ENCODE measurements at places on chromosomes 1 and 21. TPM values are rescaled to one million over a fixed set of nuclear protein-coding genes. Genes with fewer than 3 reads are reported as not detected.

The UBL4B gene
- not detected for total RNA-seq

The CDC7 gene
- 5.0 TPM for total RNA-seq

The LENEP gene
- not detected for total RNA-seq

The WNT3A gene
- total RNA-seq = not detected

The FMO4 gene
- 0.67 TPM for total RNA-seq

The ACTL8 gene
- total RNA-seq = 1.8 TPM

The RNF223 gene
- total RNA-seq = 0.26 TPM

The RABGAP1L gene
- total RNA-seq = 6.0 TPM

The RHD gene
- not detected for total RNA-seq

The CELA2A gene
- not detected for total RNA-seq

The ANXA9 gene
- 0.95 TPM for total RNA-seq

The LCE1A gene
- total RNA-seq = not detected

The RBM34 gene
- total RNA-seq = 66.3 TPM

The AVPR1B gene
- not detected for total RNA-seq

The HNRNPCL4 gene
- not detected for total RNA-seq

The RIPK4 gene
- total RNA-seq = 21.2 TPM

The S100A7A gene
- total RNA-seq = not detected

The DCDC2B gene
- not detected for total RNA-seq

The MMEL1 gene
- not detected for total RNA-seq

The LIN9 gene
- total RNA-seq = 7.2 TPM

The SMPDL3B gene
- total RNA-seq = 1.3 TPM

The VANGL2 gene
- total RNA-seq = 0.55 TPM

The TFF2 gene
- not detected for total RNA-seq

The LCE1C gene
- not detected for total RNA-seq

The TMEM200B gene
- 0.08 TPM for total RNA-seq

The HSD3B1 gene
- total RNA-seq = not detected

The NBPF10 gene
- 1.1 TPM for total RNA-seq

The RGL1 gene
- 0.77 TPM for total RNA-seq

The RIPPLY3 gene
- total RNA-seq = 0.59 TPM

The PLEKHN1 gene
- total RNA-seq = 5.2 TPM

The GIPC2 gene
- 0.07 TPM for total RNA-seq

The HSPB7 gene
- total RNA-seq = not detected

The OR14K1 gene
- not detected for total RNA-seq

The KRTAP19-7 gene
- total RNA-seq = not detected

The IQGAP3 gene
- total RNA-seq = 17.9 TPM

The USH2A gene
- total RNA-seq = not detected

The CHODL gene
- not detected for total RNA-seq

The FAM229A gene
- total RNA-seq = 2.9 TPM

The SLC2A5 gene
- total RNA-seq = 0.50 TPM

The C1orf210 gene
- total RNA-seq = not detected

The HSD3B2 gene
- not detected for total RNA-seq

The FCRLA gene
- total RNA-seq = not detected

The DIPK1A gene
- 11.6 TPM for total RNA-seq

The MDM4 gene
- 5.0 TPM for total RNA-seq

The NTRK1 gene
- total RNA-seq = 0.18 TPM

The C1orf141 gene
- not detected for total RNA-seq

The THAP3 gene
- 16.7 TPM for total RNA-seq

The CEP170 gene
- 25.5 TPM for total RNA-seq

The COA7 gene
- 25.1 TPM for total RNA-seq

The RPE65 gene
- total RNA-seq = not detected

The ETNK2 gene
- total RNA-seq = 17.6 TPM

The PRKCZ gene
- total RNA-seq = 9.7 TPM

The CACNA1S gene
- not detected for total RNA-seq

The DMRTA2 gene
- 0.13 TPM for total RNA-seq

The C1QA gene
- not detected for total RNA-seq

The SMIM34 gene
- not detected for total RNA-seq

The ST6GALNAC5 gene
- total RNA-seq = 0.22 TPM
